ENCODE measurements at places on chromosomes 1 and 21.

GRCh38 chr1:145962157-145963102, 1.9 kb downstream of the ANKRD34A start:
- peak; percentile 27 for DNase-seq

GRCh38 chr1:82062206-82062605, 261.5 kb downstream of the ADGRL2 start:
- no peak for DNase-seq

- DNase-seq, result peak; percentile 69
These were observed 24.5 kb downstream of the CLIC6 start for GRCh38 chr21:34693192-34693810.

- peak; percentile 46 for DNase-seq
These were observed 31.7 kb downstream of the AK5 start for GRCh38 chr1:77313491-77313890.

GRCh38 chr1:158112994-158113758, 67.5 kb upstream of the CD1D start:
- no peak for DNase-seq

GRCh38 chr1:81509594-81509993, 291.1 kb upstream of the ADGRL2 start:
- no peak for DNase-seq

DNA sequence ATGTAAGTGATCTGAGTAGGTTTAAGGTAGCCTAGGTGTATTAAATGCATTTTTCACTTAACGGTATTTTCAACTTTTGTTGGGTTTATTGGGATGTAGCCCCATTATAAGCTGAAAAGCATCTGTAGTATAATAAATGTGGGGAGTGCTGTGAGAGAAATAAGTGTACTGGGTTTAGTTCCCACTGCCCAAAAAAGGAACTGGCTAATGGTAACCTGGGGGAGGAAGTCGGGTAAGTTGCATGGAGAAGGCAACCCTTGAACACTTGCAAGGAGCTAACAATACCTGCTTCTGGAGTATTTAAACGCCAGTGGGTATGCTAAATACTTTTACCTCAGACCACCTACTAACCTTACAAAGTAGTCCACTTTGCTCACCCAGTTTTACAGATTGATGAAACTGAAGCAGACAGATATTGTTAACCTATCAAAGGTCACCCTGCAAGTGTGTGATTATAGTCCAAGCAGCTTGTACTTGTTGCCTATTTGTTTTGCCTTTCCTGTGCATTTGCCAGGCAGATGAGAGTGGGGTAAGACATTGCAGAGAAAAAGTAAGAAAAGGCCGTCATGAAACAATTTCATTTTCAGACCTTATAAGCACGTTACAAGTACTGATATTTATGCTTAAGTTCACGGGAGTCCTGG, 7.6 kb upstream of the SHISA4 start:
- no peak for DNase-seq

DNA sequence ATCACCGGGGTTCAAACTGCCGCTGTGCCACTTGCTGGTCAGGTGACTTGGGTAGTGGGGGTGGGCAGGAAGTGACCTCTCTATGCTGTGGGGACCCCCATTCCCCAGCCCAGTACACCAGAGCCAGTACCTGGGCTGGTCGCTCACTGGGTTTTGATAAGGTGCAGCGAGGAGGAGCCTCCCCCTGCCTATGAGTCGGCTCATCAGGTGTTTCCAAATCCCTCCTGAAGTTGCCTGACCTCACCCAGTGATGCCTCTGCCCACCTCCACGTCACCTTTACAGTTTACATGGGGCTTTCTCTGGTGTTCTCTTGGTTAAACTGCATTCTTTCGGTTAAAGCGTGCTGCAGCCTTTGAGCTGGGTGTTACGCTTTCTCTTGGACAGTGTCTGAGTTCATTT, 58.2 kb downstream of the ARHGEF10L start:
- no peak for DNase-seq

GRCh38 chr1:23793861-23794731, 3.2 kb downstream of the LYPLA2 start:
- no peak for DNase-seq

GRCh38 chr1:33087677-33088076, 6.7 kb downstream of the AZIN2 start:
- no peak for DNase-seq

DNA sequence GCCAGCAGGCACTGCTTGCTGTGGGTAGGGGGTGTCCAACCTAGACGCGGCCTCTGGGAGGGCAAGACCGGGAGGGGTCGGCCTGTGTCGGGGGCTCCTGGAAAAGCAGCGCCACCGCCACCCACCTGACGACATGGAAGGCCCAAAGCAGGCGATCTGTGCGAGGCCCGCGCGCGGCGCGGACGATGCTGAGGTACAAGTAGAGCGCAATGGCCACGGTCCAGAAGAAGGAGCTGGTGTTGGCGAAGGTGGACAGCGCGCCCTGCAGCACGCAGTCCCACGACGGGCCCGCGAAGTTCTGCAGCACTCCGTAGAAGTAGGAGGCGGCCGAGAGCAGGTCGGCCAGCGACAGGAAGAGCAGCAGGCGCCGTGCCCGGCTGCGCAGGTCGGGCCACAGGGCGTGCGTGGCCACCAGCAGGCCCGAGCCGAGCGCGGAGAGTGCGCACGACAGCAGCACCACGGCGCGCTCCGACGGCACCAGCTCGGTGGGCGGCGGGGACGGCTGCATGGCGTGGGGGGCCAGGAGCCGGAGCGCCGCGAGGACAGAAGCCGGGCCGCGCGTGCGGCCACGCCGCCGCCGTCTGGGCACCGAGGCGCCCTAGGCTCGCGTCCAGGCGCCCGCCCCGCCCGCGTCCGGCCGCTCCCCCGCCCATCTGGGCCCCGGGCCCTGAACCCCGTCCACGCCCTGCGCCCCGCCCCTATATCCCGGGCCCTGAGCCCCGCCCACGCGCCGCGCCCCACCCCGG, at the start of gene GPR157:
Gene GPR157 (minus strand): TSS at position 583 of the 746 bp plus-strand sequence. CDS start 75 bp downstream, at position 508.
- DNase-seq, result peak; percentile 70

GRCh38 chr1:200786788-200787187, 48.1 kb downstream of the CAMSAP2 start:
- no peak for DNase-seq

DNA sequence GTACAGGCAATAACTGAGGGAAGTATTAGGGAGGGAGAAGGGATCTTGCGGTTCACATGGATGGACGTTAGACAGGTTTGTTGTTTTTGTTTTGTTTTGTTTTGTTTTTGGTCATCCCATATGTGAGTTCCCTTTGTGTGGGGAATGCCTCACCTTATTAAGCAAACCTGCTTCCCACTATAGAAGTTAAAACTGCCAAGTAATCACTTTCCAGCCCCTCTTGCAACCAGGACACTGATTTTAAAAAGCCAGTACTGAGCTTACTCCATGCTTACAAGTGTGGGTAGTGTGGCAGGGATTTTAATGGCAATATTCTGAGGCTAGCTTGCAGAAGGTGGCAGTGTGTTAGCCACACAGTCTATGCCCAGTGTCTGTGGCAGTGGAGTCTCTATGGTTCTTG, 26.5 kb downstream of the SPATA45 start:
- DNase-seq, result no peak

DNA sequence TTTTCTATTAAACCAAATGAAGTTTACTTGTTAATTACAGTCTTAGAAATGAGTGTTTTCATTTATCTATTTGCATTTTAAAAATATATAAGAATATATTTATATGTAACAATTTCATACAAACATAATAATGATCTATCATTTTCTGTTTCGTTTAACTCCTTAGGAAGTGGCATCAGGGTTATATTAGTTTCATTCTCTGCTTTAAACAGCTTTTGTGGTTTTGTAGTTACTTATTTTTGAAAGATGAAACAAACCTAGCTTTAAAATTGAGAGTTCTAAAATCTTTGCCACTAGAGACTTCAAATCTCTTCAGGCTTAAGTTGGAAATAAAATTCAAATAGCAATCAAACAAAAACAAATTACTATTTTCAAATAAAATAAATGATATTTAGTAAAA, 2110.6 kb downstream of the MRPL39 start:
- no peak for DNase-seq

All from CD4-positive, CD25-positive, alpha-beta regulatory T cell (primary cell).